RCC 7860 (cell line): ENCODE measurements at places on chromosomes 11 and 22.

DNA sequence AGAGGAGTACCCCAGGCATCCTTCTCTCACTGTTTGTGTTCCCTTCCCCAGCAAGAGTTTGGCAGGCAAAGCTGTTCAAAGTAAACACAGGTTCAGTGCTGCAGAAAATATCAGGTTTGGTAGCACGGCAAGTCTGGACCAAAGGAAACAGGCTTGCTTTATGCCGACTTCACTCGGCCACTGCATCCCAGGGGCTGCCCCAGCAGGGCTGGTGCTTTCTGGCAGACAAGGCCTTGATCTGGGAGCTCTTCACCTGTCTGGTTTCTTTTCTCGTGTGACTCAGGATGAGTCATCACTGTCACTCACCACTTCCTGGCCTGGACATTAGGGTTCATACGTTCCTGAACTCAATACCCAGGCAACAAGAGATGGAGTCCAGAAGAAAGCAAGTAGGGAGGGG, 52.6 kb upstream of the NAV2 start:
- DNase-seq, result peak; percentile 94

- DNase-seq, result no peak
Observed at GRCh38 chr22:19912271-19912999, 29.1 kb upstream of the COMT start.

- no peak for DNase-seq
Observed at GRCh38 chr11:26948881-26949280, 45.0 kb upstream of the FIBIN start.

GRCh38 chr11:13465909-13466371, 2.9 kb upstream of the BTBD10 start:
- peak; percentile 29 for DNase-seq
